ENCODE measurements at places on chromosomes 11 and 22.

GRCh38 chr11:13109616-13110015, 100.5 kb downstream of the RASSF10 start:
- DNase-seq = no peak

DNA sequence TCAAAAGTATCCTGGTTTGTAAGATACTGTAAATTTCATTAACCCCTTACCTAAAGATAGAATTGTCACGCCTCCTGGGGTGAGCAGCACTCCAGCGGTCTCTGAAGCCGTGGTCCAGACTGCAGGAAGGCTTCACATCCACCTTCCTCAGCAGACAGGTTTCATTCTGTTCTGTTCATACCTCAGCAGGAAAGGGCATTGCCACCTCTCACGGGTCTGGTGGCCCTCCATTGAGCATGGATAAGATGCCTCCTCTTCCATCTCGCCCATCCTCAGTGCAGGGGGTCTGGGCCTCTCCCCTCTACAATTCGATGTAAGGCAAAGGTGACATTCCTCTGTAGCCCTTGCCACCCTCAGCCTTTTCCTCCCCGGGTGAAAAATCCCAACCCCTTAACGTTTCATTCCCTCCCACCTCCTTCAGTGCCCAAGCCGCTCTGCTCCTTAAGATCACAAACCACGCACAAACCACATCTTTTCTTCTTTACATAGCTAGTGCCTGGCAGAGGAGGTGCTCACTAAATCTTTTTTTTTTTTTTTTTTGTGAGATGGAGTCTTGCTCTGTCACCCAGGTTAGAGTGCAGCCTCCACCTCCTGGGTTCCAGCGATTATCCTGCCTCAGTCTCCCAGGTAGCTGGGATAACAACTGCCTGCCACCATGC, 28.5 kb downstream of the RPUSD4 start:
- no peak for DNase-seq

DNA sequence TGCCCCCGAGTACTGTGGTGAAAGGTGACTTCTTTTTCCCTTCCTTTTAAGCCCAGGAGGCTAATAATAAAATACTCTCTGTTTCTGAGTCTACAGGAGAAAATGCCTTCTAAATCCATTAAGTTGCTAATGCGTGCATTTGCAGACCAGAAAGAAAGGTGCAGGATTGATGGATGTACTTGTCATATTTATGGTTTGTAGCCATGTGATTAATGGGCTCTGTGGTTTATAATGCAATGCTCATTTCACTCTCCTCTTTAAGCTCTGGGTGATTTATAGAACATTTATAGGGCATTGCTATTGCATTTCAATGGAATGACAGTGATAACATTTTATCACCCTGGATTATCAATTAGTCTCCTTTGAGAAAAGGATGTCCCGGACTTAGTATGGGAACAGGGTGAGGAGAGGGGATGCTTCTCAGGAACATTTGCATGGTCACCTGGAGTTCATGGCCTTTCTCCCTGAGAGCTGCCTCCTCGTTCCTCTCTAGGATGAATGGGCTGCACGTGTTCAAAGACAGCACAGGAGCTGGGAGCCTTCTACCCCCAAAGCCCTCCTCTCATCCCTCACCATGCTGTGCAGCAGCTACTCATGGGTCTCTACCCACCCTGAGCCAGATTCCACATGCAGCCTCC, 82.8 kb upstream of the HMGXB4 start:
- no peak for DNase-seq

DNA sequence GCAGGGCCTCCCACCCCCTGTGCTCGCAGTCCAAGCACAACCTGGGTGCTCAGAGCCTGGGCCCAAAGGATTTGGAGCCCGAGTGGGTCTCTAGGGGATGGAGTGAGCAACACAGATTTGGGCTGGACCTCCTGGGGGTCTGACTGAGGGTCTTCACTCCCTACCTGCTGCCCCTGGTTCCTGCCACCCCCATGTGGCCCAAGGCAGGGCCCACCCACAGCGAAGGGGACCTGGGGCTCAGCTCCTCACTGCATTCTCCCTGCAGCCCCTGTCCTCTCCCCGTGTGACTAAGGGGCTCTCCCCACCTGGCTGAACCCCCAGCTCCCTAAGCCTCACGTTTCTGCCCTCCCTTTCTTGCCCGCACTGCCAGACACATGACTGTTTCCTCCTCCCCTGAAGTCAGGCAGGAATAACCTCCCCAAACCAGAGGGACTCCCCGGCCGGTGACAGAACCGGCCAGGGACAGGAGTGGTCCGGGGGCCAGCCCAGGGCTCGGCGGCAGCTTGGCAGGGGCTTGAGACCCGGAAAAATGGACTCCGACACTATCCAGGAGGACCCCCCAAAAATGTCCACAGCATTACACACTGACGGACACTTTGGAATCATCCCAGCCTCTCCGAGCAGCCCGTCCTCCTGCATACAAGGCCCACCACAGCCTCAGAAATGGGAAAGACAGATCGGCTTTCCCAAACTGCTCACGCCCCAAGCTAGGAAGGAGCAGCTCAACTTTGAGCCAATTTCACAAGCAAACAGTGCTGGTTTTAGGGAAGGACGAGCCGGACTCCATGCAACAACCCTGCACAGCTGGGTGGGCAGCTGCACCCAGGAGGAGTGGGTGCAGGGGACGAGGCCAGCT, 57.8 kb downstream of the BRD1 start:
- no peak for DNase-seq

DNA sequence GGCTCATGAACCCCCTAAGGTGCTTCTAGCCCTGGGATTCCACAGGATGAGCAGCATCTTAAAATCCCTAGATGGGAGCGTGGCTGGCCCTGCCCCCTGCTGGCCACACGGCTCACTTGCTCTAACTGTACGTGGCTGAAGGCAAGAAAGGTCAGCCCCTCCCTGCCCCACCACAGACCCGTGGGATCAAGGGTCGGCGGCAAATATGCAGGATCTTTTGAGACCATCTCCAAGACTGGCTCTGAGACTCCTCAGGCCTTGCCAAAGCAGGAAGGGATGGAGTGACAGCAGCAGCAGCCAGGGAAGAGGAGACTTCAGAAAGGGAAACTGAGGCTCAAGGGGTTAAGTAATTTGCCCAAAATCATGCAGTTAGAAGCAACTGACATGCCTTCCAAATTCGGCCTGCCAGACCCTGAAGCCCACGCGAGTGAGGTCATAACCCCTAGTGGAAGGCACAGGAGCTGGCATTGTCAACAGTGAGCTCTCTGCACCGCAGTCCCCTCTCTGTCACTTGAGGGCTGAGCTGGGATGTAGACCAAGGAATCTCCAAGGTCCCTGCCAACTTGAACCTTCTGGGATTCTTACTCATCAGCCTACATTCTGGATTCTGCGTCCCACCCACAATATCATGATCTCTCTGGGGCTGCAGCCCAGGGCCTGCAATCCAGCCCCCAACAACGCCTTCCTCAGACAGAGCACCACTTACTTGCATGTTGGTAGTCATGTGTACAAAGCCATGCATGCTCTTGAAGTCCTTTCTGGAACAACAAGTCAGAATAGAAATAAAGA, 31.4 kb downstream of the CREB3L1 start:
- DNase-seq = peak; percentile 51

GRCh38 chr11:84871116-84871515, 756.0 kb downstream of the DLG2 start:
- no peak for DNase-seq

DNA sequence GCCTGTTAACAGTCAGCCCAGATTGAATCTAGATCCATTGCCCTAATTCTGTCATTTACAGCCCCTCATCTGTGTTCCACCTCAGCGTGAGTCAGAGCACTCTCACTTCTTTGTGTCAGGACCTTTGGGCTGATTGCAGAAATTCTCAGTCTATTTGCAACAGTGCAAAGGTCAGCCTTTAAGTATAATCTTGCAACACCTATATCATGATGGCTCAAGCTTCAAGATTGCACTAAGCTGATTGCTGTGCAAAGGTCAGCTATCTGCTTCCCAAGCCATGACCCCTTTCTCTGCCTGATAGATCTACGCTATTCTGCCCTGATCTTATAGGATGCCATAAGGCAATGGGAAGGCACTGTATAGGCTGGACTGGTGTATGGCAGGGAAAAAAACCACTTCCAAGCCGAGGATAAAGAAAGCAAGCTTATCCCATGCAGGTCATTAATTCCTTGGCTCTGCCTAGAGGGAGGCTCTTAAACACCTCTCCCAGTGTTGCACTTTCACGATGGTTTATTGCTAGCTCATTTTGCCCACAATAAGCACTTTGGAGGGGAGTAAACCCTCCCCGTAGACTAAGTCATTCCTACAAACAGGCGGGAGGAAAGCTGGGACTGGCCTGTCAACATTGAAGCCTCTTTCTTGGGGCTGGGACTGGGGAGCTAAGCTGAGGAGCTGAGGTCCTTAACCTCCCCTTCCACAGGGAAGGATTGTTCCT, 100.6 kb downstream of the RRAS2 start:
- DNase-seq = no peak

DNA sequence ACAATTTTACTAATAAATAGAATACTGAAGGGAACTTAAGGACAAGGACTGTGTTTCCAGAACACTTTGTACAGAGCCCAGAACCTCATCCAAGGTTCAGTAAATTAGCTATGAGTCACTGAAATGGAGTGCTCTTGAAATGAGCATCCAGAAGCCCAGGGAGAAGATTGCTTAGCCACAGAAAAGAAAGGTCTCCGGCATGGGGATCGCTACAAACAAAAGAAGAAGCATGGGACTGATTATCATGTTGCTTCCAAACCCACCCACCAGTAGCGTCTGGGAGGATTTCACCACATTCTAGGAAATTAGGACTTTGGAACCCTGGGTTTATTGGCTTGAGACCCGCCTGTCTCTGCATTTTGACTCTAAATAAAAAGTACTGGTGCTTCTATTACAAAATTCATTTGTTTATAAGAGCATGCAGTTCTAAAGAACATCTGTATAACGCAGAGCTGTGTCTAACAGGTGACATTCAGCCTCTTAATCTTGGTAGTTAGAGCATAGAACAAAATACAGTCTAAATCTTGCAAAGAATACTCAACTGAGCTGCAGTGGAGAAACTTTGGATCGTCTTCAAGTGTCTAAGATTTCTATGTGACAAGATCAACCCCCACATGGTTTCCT, 35.9 kb upstream of the SESN3 start:
- DNase-seq = peak; percentile 36

DNA sequence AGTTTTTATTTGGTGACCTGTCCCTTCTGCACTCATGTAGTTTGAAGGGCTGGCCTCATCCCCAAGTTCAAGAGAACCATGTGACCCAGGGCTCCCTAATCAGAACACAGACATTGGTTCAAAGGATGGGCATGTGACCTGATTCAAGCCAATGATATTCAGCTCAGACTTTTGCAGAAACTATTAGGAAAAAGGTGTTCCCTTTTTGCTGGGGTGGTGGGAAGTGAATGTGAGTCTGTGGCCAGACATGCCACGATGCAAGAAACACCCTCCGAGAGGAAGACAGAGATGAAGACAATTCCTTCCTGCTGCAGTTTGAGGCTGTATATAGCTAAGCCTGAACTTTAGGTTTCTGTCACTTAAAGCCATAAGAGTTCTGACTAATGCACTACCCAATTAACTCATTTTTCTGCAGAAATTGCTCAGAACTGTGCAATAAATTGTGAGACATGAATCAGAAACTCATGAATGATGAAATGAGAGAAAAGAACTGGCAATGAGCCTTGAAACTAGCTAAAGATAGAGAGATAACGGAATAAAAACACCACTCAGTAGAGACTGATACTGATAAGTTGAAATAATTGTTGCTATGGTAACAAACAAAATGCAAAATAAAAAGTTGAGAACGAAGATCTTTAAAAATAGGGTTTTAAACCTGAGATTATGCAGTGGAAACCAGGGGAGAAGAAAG, 9.2 kb upstream of the MAPK1 start:
- DNase-seq = no peak

DNA sequence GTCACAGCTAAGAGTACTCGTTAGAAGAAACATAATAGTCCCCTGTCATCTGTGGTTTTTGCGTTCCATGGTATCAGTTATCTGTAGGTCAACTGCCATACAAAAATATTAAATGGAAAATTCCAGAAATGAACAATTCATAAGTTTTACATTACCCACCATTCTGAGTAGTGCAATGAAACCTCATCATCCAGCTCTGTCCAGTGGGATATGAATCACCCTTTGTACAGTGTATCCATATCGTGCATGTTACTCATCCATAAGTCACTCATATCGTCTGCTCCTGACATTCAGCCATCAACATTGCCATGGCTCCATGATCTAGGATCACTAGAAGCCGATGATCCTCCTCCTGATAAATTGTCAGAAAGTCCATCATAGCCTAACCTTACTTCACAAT, 174.9 kb upstream of the C11orf87 start:
- no peak for DNase-seq

DNA sequence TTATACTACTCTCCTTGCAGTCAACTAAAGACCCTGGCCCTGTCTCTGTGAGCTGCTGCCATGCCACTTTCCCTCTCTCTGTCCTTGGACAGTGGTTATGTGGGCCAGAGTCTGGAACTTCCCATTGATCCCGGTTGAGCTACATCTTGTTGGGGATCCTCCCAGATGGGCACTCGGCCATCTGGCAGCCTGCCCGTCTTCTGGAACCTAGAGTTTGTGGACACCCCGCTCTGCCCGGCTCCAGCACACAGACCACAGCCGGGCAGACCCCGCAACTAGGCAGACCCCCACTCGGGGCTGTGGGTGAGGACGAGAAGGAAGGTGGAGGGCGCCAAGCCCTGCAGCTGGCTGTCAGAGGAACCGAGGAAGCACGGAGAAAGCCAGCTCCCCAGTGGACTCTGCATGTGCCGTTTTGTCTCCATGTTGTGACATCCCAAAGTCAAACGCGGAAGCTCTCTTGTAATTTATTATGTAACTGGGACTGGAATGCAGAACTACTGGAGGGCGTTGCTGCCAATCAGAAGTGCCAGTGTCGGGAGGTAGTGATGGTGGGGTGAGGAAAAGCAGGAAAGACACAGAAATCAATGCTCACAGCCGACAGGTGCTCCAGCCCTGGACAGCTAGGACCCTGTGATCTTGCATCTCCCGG, 207.7 kb downstream of the CEP164 start:
- DNase-seq = peak; percentile 35

DNA sequence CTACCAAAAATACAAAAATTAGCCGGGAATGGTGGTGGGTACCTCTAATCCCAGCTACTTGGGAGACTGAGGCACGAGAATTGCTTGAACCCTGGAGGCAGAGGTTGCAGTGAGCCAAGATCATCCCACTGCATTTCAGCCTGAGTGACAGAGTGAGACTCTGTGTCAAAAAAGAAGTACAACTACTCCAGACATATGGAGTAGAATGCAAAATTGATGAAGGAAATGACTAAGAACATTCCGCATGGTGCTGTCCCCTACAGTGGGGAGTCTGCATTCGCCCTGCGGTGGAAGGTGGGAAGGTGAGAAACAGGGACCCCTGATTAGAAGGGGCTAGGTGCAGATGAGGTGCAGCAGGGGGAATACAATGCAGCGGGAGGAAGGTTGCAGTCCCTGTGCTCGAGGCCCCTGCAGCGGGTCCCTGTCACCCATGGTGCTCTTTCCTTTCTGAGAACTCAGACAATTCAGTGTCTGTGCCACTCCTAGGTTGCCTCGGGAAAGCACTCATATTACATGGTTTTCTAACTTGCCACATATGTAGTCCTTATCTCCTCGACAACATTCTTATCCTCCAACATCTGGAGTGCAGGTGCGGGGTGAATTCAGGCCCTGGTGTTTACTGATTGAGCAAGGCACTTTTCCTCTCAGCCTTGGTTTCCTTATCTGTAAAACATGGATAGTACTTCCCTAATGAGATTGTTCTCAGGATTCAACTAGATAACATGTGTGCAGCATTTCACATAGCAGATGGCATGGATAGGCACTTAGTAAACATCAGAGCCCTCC, 5.2 kb downstream of the POLD4 start:
- DNase-seq = no peak

- DNase-seq = no peak
Observed at GRCh38 chr22:46085828-46086576, 64.3 kb upstream of the PPARA start.

- no peak for DNase-seq
Observed at GRCh38 chr11:86118253-86118652, 49.4 kb upstream of the PICALM start.

- DNase-seq = no peak
Observed at GRCh38 chr11:100759856-100760255, 72.8 kb downstream of the ARHGAP42 start.
